Fibroblast of skin of right biceps (primary cell): ENCODE measurements at places on chromosomes 1 and 21.

- DNase-seq, result no peak
Measured at GRCh38 chr21:25790878-25791204, 56.1 kb downstream of the GABPA start.

GRCh38 chr1:7447093-7447492 lies 324.0 kb upstream of the VAMP3 start:
- no peak for DNase-seq

DNA sequence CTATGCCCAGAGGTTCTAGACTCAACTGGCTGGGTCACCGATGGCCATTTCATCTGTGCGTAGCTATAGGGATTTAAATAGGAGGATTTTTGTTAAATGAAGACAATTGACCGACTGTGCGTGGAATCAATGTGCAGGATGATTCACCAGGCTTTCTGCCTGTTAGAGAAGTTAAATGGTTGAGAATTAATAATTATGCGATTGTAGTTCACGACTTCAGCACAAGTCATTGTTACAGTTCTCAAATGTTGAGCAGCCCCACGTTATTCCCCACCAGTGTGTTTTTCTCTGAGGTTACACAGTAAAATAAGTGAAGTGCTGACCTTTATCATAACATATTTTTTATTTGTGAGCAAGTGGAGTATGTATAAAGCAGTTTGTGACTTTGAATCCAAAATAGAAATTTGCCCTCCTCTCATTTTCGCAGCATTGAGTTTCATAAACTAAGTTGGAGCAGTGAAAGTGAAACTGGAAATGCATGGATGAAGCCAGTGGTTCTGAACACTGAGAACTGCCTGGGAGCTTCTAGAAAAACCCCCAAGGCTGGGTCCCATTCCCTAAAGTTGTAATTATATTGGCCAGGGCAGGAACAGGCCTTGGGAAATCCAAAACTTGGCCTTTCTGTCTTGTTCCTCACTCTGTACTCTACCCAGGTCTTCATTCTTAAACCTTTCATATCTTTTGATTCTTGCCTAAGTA lies 102.6 kb downstream of the GALNT2 start:
- DNase-seq, result no peak

- DNase-seq, result no peak
Measured at GRCh38 chr21:31262728-31263127, 81.3 kb downstream of the TIAM1 start.

- peak; percentile 65 for DNase-seq
Measured at GRCh38 chr1:159869173-159869572, 6.7 kb upstream of the VSIG8 start.

GRCh38 chr21:44279354-44280260 lies 6.1 kb upstream of the AIRE start:
- DNase-seq, result no peak

- DNase-seq, result peak; percentile 45
Measured at GRCh38 chr1:202135221-202135721, 9.3 kb downstream of the ARL8A start.

GRCh38 chr1:33876970-33877650 lies 13.2 kb downstream of the HMGB4 start:
- peak; percentile 97 for DNase-seq

- peak; percentile 97 for DNase-seq
Measured at GRCh38 chr1:156896490-156897033, 3.0 kb downstream of the PEAR1 start.

DNA sequence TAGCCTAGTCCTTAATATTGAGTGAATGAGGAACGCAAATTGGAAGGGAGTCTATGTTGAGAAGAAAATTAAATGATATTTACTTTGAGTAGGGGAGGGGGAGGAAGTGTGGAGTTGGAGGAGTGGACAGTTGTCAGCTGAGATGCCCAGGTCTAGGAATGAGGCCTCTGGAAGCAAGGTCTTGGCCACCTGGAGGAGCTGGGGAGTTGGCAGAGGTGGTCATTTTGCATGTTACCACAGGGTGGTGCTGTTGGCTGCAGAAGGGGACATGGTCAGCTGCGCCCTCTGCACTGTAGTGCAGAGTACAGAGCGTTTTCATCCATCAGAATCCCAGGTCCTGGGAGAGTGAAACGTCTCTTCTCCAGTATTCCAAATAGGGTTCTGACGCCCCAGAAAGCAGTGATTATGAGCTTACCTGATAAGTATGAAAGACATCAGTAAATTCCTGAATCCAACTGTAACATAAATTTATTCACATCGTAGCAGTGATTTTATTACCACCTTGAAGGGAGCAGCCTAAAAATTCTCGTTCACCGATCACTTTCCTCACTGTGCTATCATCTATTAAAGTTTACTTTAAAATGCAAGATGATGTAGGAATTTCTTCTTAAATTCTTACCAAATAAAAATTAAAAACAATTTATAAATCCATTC lies 13.8 kb downstream of the PARK7 start:
- peak; percentile 62 for DNase-seq

GRCh38 chr1:15997076-15997585 lies 6.9 kb upstream of the SRARP start:
- no peak for DNase-seq

GRCh38 chr21:33967086-33967571 lies 51.5 kb upstream of the ATP5PO start:
- DNase-seq, result no peak

DNA sequence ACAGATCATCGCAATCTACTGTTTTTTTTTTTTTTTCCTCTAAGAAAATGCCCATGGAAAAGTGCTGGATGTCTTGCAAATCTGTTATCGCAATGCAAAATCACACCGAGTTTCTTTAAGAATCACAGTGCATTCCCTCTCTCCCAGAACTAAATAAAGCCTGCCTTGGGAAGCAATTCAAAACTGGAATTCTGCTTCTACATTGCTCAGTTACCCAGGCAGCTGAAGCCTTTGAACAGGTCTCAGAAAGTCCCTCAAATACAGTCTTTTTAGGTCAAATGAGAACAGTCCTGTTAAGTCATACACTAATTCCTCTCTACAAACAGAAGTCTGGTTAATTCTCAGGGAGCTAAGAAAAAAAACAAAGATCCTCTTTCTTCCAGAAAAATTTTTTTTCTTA lies 46.3 kb downstream of the SLC30A10 start:
- no peak for DNase-seq

DNA sequence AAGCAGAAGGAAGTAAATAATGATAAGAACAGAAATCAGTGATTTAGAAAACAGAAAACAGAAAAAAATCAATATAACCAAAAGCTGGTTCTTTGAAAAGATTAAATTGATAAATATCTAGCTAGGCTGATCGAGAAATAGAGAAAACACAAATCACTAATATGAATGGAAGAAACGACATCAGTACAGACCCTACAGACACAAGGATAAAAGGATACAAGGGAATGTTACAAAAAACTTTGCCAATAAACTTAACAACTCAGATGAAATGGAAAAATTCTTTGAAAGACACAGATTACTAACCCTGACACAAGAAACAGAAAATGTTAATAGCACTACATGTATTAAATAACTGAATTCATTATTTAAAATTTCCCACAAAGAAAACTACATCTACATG lies 6.3 kb upstream of the ARHGAP29 start:
- no peak for DNase-seq

DNA sequence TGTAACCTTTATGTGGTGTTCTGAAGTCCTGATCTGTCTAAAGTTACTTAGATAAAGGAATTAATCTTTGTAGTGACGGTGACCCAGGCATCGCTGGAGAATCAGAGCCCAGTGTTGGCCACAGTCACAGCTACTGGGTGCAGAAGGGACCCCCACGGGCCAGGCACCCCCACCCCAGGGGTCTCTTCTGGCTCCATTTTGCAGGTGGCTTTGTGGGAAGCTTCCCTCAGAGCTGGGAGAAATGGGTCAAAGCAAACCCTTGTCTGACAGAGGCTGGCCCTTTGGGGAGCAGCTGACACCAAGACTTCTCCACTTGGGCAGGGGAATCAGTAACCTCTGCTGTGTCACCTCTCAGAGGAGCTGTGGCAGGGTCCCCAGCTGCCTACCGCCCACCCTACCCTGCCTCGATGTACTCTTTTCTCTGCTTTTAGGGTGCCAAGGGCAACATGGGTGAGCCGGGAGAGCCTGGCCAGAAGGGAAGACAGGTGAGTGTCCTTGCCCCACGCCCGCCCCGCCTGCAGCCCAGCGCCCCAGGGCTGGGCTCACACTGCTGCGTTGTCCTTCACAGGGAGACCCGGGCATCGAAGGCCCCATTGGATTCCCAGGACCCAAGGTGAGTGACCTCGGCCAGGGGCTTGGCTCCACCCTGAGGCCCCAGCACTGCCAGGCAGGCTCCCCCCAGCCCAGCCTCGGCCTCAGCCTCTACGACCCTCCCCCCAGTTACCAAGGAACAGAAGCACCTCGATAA lies 17.7 kb downstream of the COL6A2 start:
- no peak for DNase-seq

DNA sequence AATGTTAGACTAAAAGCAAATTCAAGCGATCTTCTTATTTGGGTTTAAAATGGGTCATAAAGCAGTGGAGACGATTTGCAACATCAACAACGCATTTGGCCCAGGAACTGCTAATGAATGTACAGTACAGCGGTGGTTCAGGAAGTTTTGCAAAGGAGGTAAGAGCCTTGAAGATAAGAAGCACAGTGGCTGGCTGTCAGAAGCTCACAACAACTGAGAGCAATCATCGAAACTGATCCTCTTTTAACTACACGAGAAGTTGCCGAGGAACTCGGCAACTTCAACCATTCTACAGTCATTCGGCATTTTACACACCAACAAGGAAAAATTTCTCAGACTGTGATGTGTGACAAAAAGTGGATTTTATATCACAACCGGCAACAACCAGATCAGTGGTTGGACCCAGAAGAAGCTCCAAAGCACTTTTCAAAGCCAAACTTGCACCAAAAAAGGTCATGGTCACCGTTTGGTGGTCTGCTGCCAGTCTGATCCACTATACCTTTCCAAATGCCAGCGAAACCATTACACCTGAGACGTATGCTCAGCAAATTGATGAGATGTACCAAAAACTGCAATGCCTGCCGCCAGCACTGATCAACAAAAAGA lies 47.9 kb downstream of the ASH1L start:
- DNase-seq, result no peak

GRCh38 chr1:147246910-147247655 lies 4.6 kb downstream of the CHD1L start:
- no peak for DNase-seq

DNA sequence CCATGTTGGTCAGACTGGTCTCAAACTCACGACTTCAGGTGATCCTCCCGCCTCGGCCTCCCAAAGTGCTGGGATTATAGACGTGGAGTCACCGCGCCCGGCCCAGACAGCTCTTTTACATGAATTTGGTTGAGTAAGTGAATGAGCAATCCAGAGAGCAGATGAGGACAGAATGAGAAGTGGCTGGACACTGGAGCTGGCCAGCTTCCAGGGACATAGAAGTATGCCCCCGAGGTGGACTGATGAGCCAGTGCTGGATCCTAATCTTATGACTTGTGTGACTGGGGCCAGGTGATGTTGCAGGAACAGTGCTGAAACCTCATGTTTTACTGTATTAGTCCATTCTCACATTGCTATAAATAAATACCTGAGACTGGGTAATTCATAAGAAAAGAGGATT lies 35.9 kb upstream of the KANK4 start:
- no peak for DNase-seq

DNA sequence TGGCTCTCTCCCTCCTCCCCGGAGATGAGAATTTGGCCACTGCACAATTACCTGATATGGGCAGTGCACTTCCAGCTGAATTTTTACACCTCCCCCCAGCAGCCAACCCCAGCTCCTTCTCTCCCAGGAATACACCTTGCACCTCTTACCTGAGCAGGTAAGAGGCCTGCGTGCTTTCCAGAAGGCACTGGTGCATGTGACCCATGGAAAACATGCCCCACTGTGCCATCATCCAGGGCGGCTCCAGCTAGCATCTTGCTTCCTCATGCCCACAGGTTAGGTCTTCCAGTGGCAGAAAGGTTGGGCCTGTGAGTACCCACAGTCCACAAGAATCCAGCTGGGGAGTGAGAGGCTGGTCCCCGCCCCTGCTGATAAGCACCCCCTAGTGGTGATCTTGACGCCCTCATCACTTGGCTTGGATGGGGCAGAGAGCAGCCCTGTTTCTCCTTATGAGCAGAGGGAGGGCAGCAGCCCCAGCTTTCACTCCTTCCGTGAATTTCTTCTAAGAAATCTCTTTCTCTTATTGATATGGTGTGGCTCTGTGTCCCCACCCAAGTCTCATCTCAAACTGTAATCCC lies 57.8 kb downstream of the EDARADD start:
- DNase-seq, result no peak

- no peak for DNase-seq
Measured at GRCh38 chr21:35168735-35169134, 119.6 kb upstream of the RUNX1 start.

DNA sequence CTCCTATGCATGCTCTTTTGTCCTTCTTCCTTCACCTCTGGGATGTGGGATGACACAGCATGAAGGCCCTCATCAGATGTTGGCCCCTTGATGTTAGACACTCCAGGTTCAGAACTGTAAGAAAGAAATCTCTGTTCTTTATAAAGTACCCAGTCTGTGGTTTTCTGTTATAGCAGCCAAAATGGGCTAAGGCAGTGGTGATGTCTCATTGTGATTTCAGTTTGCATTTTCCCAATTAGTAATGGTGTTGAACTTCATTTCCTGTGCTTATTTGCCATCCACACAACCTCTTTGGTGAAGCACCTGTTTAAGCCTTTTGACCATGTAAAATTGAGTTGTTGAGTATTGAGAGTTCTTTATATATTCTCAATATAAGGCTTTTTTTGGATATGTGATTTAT lies 129.3 kb upstream of the C1orf174 start:
- DNase-seq, result no peak

DNA sequence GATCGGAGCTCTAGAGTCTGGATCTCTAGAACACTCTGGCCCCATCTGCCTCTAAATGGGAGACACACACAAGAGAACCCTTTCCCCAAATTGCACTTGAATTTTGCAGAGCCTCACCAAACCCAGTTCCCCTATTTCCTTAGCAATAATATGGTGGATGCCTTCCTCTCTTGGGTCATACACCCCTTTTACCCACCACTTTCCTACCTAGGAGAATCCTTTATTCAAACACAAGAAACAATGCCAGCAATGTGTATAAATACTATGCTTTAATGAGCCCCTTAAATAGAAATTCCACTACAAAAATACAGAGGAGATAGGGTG lies 760 bp upstream of the SF3B4 start:
- no peak for DNase-seq

DNA sequence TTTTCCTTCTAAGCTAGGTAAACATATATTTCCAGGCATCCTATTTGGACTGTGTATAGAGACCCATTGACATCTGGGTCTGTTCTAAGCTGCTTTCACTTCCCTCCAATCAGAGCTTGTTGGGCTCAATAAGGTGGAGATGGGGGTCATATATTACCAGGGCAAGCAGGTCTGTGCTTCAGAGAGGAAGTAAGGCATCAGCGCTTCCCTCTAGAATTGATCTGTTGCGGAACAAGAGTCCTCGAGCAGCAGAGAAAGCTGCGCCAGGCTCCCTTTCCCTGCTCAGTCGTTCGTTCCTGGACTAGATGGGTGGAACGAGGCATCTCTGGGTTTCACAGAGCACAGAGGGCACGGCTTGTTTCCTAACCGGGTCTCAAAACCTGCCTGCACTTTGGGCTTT lies 63.5 kb downstream of the DISC1 start:
- DNase-seq, result no peak

DNA sequence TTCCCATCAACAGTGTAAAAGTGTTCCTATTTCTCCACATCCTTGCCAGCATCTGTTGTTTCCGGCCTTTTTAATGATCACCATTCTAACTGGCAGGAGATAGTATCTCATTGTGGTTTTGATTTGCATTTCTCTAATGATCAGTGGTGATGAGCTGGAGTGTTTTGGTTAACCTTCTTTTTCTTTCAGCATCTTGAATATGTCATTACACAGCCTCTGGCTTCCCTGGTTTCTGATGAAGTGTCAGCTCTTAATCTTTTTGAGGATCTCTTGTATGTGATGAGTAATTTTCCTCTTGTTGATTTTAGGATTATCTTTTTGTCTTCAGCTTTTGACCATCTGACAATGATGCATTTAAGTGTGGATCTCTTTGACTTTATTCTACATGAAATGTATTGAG lies 133.2 kb upstream of the GRIK3 start:
- DNase-seq, result no peak
